ENCODE measurements at places on chromosomes 12 and 14. TPM values are rescaled to one million over a fixed set of nuclear protein-coding genes. Genes with fewer than 3 reads are reported as not detected.

DNA sequence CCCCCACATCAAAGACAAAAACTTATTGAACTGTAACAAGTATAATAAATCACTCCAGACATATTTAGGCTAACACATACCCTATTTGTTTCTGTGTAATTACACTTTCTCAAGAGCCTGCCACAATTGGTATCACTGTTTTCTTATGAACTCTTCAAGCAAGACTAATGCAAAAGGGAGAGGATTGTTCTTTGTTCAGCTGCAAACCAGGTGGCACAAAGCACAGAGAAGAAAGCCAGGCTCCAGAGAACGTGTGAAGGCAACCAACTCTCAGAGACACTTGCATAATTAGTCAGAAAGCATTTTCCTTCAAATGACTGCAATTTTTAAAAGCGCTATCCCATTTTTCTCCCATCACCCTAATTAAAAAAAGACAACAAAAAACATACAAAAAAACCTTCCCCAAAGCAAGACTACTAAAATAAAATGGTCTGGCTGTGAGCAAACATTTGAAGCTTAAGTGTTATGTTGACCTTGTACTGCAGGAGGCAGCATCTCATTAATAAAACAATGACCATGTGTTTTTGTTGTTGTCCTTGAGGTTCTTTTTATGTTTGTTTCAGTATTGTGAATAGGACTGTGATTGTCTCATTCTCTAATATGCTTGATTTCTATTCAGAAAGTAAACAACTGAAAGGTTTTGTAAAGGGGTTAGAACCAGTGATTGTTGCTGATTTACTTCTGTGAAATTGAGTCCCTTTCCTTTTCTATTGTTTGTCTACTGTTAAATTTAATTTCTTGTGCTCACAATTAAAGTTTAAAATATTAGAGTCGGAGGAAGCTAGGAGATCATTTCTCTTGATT lies 452.7 kb upstream of the PDE3A start:
- DNase-seq, result no peak

GRCh38 chr14:89408907-89409700 lies 7.9 kb downstream of the FOXN3 start:
- no peak for DNase-seq

- DNase-seq, result no peak
Measured at GRCh38 chr12:46246021-46246700, 22.7 kb downstream of the SLC38A1 start.

Gene KRT83
- total RNA-seq, result not detected

DNA sequence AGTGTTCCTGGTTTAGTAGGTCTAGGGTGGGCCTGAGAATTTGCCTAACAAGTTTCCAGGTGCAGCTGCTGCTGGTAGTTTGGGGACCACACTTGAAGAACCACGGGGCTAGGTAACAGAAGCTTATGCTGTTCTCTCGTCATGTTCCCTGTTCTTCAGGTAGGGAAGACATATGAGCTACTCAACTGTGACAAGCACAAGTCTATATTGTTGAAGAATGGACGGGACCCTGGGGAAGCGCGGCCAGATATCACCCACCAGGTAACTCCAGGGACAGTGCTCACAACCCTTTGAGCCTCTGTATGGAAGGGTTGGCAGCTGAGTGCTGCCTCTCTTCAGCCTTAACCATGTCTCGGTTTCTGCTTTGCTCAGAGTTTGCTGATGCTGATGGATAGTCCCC lies 3.5 kb downstream of the EMG1 start:
- DNase-seq, result no peak

Gene TPPP2
- not detected for total RNA-seq

DNA sequence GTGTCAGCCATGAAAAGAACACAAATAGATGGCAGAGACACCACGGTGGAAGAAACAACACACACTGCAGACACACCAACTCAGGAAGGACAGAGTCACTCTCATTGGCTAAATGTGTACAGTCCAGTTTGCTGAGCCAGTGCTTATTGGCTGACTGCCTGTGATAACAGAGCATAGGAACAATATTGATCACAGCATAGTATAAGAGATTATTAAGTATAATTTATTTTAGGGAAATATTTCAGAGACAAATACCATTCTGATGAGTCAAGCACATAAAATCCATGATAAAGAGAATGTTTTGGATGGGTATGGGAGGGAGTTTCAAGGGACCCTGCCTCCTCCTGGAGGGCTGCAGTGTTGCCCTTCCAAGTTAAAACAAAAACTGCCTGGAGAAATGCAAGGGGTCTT lies 50.9 kb downstream of the BTG1 start:
- DNase-seq, result no peak

DNA sequence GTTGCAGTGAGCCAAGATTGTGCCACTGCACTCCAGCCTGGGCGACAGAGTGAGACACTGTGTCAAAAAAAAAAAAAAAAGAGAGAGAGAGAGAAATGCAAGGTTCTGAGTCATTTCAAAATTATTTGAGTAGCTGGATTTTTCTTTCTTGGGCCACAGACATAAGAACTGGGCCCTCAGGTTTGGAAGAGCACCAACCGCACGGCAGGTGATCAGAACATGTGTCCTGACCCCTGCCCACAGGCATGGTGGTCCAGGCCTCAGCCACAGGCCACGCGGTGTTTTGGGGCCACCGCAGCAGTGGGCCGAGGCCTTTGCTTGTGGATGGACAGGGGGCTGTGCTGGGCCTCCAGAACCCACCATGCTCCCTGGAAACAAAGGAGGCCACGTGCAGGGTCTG lies 126.7 kb downstream of the CALM1 start:
- no peak for DNase-seq

DNA sequence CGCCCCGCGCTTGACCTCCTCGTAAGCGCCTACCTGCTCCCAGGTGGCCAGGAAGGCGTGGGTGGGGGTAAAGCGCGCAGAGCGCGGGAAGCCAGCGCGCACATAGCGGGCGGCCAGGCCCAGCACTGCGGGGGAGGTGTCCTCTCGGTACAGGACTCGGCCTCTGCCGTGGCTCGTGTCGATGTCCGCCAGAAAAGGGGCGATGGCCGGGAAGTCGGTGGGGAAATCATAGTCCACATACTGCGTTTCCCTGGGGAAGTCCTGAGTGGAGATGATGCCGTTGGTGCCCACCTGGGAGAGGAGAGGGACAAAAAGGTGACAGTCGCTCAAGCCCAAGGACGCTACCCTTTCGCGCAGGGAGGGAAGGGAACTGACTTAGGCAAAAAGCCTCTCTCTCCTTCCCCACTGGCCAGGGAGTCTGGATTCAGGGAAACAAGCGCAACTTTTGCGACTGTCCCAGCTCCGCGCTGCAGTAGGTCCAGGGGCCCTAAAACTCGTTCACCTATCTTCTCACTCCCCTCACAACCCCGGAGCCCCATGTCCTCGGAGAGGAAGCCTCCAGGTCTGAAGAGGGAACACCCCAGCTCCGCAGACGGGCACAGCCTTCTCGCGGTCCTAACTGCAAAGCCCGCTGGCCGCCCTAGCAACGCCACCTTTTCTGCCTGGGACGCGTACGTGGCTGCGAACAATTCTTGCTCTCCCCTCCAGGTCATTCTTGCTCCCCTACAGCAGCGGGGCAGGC lies 815 bp downstream of the NID2 start:
- DNase-seq, result no peak

Gene KCNK13
- total RNA-seq, result 6.0 TPM

Gene PRKD1
- total RNA-seq, result 4.3 TPM

- no peak for DNase-seq
Measured at GRCh38 chr12:108621161-108621560, 12.5 kb downstream of the SELPLG start.

DNA sequence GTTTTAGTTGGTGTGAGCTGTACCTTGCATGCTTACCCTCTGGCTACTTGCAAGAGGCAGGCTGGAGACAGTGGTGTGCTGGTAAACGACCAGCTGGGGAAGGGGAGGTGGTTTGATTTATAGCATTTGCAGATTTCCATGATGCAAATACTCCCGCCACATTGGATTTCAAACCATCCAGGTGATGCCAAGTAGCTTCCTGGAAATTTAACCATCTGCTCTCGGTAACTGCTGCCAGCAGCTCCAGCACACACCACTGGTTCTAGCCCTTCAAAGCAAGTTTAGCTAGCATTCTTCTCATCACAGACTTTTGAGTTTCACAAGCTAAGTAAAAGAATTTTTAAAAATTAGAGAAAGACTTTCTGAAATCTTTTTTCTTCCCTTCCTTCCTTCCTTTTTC lies 104.5 kb upstream of the AMIGO2 start:
- no peak for DNase-seq

Gene LARP4
- 42.9 TPM for total RNA-seq

DNA sequence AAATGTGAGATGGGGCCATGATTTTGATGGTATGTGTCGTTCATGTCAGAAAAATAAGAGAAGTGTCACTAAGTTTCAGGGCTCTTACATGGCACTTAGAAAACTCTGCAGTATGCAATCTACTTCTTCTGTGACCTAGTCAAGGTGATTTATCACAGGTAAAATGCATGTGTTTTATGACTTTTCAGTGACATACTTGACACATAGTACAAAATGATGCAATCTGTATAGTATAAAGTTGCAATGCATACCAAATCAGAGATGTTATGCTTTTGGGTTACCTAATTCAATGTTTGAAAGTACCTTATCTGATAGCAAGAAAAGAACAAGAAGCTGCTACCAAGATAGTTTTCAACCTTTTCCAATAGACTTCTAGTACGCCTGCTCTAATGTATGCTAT lies 21.9 kb upstream of the ARHGAP5 start:
- no peak for DNase-seq

DNA sequence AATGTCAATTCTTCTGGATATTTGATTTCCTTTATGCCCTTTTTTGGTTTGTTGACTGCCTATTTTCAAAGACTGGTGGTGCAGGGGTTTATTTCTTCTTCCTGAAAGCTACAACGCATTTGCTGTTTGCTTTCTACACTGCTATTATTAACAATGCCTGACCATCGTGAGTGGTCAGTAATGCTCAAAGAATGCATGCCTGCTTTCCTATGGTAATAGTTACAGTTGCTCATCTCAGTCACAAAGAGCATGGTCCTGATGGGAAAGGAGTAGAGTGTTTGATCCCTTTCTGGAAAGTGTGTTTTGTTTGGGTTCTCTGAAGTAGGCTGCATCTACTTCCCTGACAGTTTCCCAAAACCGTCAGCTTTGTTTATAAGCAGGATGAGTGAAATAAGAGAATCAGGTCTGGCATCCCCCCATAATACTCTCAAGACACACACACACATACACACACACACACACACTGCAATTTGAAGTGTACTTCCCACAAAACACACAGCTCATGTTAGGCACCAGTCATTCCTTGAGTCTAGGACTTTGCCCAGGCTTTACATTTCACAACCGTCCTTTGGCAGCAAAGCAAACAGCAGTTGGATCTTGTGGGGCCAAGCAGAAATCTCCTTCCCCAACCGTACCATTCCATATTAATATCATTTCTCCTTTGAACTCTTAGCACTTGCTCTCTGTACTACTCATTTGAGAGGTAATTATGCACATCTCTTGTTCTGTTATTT lies 56.6 kb downstream of the SUDS3 start:
- no peak for DNase-seq

Gene DPPA3
- not detected for total RNA-seq

GRCh38 chr14:76829013-76829365 lies 2.8 kb downstream of the LRRC74A start:
- peak; percentile 82 for DNase-seq

DNA sequence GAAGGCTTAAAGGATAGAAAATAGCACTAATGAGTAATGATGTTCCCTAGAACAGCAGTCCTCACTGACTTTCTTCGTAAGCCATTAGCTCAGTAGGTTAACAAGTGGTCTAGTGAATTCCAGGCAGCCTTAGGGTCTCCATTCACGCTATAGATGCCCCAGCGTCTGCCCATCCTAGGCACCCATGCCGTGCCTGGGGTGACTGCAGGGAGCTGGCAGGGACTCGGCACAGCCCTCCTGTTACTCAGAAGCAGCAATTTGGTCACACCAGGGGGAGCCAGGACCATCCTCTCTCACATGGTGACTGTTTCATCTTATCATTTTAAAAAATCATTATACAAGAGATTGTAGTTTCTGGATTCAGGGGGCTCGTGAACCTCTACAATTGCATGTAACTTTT lies 66.0 kb upstream of the TRAF3 start:
- no peak for DNase-seq

Gene TAS2R43
- 0.35 TPM for total RNA-seq

All from right atrium auricular region (tissue), 2 donors.